ENCODE measurements at places on chromosomes 16 and 17.
A peak's percentile ranks its signal among the peaks of the same experiment; 100 is the strongest.

DNA sequence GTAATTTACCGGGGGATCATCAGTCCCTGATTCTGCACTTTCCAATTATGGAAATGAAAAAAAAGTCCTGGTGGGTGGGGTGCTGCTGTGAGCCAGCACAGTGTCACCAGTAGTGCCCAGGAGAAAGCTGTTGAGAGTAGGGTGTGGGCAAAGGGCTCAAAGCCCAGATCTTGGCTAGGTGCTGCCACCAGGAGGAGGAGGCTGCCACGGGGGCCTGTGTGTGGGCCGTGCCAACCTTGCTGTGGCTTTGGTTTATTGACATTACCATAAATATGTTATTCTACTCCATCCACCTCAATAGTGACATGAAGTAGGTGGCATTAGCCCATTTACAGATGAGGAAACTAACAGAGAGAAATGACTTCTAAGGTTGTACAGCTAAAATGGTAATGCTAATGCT is 6.7 kb upstream of the PRPSAP2 start:
- H3K27me3 ChIP-seq, result no peaks in the 10 kb centered on the region
- no peak overlapping the region for H3K27ac ChIP-seq
- H3K4me1 ChIP-seq, result peaks cover 8% of the 10 kb centered on the region
- no peak overlapping the region for H3K4me3 ChIP-seq

- no peak overlapping the region for H3K4me3 ChIP-seq
- no peaks in the 10 kb centered on the region for H3K36me3 ChIP-seq
- DNase-seq, result no peak
- H3K27me3 ChIP-seq, result no peaks in the 10 kb centered on the region
These were observed 87.1 kb downstream of the KCNJ12 start for GRCh38 chr17:21463204-21463661.

DNA sequence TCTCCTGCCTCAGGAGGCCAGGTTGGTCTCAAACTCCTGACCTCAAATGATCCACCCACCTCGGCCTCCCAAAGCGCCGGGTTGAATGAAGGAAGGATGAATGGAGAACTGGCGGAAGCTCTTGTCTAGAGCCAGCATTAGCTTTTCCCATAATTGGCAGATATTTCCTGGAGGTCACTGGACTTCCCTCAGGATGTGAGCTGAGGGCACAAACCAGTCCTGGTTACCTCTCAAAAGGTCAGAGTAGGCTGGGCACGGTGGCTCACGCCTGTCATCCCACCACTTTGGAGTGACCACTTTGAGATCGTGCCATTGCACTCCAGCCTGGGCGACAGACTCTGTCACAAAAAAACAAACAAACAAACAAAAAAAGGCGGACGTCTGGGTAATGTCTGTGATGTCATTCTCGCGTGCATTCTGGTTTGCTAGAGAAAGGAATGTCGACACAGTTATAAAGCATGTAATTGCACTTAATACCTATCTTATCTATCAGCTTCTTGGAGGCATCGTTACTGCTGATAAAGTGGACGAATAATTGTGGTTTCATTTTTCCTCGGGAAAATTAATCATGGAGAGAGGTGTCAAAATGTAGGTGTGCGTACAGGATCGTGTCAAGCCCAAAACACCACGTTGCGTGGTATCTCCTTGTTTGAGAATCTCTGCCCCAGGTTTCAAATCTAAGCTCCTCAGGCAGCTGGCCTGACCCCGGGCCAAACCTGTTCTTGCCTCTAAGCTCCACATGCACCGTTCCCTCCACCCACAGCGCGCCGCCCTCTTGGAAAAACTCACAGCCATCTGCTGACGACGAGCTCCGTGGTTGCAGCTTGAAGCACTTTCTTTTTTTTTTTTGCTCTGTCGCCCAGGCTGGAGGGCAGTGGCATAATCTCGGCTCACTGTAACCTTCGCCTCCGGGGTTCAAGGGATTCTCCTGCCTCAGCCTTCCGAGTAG is 6.4 kb upstream of the CRK start:
- H3K4me3 ChIP-seq, result peak overlapping the region; percentile 44
- no peak for DNase-seq
- peaks cover 38% of the 10 kb centered on the region for H3K4me1 ChIP-seq
- H3K36me3 ChIP-seq, result no peaks in the 10 kb centered on the region

DNA sequence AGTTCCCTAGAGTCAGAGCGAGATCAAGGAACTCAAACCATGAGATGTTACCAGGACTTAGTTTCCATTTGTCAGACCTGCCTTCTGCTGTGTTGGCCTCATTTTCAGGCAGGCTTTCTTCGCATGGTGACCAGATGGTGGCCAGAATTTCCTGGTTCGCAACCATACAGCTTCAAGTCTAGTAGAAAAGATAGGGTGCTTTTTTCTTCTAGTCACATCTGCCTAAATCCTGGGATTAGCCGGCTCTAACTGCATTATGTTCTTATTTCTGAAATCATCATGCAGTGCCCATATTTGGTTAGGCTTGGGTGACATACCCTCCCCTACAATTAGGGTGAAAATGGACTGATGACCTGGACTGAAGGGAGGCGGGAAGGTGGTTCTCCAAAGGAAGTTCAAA is 131.5 kb downstream of the SHISA9 start:
- no peak overlapping the region for H3K27ac ChIP-seq
- H3K4me3 ChIP-seq, result no peak overlapping the region
- no peaks in the 10 kb centered on the region for H3K4me1 ChIP-seq

DNA sequence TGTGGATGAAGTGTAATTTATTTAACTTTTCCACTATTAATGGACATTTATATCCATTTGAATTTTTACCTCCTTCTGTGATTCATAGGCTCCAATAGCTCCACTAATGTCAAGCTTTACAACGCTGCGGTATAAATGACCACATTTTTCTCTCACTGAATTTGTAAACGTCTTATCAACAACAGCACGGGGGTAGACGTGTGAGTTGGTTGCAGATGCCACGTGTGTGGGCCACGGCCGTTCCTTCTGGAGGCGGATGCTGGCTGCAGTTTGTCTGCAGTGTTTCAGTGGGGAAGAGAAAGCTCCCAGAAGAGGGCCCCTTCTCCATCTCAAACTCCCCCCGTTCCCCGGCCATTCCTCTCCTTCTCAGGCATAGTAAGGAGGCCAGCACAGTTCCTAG is 68.2 kb upstream of the XYLT1 start:
- H3K27me3 ChIP-seq, result no peaks in the 10 kb centered on the region
- no peak overlapping the region for H3K27ac ChIP-seq
- H3K36me3 ChIP-seq, result no peaks in the 10 kb centered on the region
- no peak overlapping the region for H3K4me3 ChIP-seq

GRCh38 chr17:8117367-8117979 is 841 bp downstream of the ALOXE3 start:
- peaks cover 35% of the 10 kb centered on the region for H3K4me1 ChIP-seq
- no peak for DNase-seq
- H3K27me3 ChIP-seq, result peaks cover 34% of the 10 kb centered on the region
- H3K36me3 ChIP-seq, result no peaks in the 10 kb centered on the region

DNA sequence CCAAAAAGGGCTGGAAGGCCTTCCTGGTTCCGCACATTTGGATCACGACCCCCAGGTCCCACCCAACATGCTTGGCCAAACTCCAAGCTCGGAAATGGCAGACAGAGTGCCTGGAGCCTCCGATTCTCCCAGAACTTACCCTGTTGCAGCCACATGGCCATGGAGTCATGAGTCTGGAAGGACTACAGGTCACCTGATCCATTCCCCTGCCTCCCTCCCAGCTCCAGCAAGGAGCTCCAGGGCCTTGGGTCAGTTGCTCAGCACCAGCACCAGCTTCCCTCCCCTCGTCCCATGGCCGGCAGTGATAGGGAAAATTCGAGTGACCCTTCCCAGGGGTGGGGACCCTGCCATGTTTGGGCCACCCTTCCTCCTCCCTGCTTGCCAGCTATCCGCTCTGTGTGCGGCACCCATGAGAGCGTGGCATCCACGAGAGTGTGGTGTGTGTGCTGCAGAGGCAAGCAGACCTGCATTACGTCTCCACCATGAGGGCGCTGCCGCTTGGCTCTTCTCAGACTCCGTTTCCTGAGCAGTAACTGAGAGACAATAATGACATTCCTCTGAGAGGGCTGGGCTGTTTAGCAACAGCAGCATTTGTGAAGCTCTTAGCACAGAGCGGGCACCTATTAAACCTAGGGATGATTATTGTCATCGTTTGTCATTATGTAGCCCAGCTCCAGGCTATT is 21.3 kb upstream of the RPL38 start:
- no peak overlapping the region for H3K4me3 ChIP-seq
- no peak for DNase-seq

DNA sequence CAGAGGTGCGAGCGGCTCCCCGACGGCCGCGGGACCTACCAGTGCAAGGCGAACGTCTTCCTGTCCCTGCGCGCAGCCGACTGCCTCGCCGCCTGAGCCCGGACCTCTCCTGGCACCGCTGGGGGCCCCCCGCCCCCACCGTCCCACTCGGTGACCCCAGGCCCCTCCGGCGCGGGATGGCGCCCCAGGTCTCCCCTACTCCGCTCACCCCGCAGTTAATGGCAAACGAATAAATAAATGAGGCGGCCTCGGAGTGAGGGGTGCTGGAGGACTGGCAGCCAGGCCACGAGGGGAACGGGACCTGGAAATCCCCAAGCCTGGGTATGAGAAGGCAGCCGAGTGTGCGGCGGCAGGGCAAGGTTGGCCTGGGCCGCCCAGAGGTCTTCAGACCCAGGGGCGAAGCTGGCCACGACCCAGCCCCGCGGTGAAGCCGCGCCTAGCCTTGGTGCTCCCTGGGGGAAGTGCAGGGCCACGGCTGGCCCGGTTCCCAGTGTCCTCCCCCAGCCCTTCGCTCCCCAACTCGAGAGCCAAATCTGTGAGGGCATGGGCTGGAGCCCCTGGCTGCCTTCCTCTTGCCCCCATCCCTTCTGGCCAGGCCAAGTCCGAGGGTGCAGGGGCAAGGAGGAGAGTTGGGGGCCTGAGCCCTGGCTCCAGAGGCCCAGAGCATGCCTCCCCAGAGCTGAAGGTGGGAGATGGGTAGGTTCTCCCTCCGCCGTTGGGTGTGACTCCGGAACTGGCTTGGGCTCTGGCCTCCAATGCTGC is 796 bp downstream of the NPB start:
- H3K36me3 ChIP-seq, result no peaks in the 10 kb centered on the region
- peaks cover 7% of the 10 kb centered on the region for H3K27me3 ChIP-seq
- H3K27ac ChIP-seq, result no peak overlapping the region
- DNase-seq, result no peak

DNA sequence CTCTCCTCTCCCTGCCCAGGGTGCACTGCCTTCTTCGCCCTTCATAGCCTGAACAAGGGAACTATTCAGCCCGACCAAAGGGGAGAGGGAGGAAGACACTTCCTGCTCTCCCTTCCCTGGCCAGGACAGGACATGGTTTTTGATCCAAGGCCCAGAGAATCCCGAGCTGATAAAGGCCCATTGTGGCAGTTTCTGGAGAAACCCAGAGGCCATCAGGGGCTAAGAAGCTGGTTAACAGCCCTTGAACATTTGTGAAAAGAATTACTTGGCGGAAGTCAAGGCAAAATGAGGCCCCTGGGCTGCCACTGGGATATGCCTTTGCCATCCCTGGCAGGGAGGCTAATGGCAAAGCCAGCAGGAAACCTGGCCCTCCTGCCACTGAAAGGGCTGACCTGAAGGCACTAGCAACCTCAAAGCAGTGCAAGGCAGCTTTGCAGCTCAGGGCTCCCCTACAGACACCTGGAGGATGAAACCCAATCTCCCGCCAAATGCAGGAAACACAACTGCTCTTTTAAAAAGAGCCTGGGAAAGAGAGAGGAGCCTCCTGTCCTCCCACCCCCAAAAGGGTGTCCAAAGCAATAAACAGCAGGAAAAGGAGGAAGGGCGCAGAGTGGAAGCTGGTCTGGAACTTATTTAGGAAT is 12.6 kb downstream of the PHB1 start:
- DNase-seq, result no peak
- no peak overlapping the region for H3K27ac ChIP-seq
- no peaks in the 10 kb centered on the region for H3K27me3 ChIP-seq
- peaks cover 23% of the 10 kb centered on the region for H3K4me1 ChIP-seq
- H3K4me3 ChIP-seq, result no peak overlapping the region

DNA sequence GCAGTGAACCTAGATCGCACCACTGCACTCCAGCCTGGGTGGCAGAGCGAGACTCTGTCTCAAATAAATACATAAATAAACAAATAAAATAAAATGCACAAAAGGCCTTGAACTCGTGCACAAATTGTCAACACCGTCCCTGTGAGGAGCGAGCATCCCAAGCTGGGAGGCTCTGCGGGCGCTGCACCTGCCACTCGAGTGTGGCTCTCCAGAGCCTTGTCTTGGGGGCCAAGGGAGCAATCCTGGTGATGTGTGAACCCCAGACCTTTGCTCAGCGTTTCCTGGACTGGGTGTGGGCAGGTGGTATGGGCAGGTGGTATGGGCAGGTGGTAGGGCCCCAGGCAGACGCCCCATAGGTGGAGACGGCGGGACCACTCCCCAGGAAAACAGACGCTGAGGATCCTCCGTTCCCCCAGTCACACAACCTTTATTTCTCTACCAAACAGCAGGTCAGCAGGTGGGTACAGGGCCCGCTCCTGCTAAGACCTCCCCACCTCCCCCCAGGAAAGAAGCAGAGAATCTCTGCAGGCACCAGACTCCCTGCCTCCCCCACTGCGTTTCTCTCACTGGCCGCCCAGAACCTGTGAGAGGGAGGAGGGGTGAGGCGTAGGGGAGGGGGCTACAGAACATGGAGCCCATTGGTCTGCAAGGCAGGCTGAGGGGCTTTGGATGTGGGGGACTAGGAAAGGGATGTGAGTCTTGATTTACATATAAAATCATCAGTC is 7.4 kb upstream of the P2RX1 start:
- H3K36me3 ChIP-seq, result peaks cover 19% of the 10 kb centered on the region
- no peak overlapping the region for H3K4me3 ChIP-seq
- no peak overlapping the region for H3K27ac ChIP-seq
- H3K4me1 ChIP-seq, result no peaks in the 10 kb centered on the region

GRCh38 chr17:79520167-79521165 is 90.4 kb downstream of the RBFOX3 start:
- H3K27me3 ChIP-seq, result peaks cover 12% of the 10 kb centered on the region
- H3K4me3 ChIP-seq, result no peak overlapping the region
- no peak overlapping the region for H3K27ac ChIP-seq
- DNase-seq, result no peak
